ENCODE measurements at places on chromosomes 6 and 20.

GRCh38 chr6:89987140-89987539, 92.9 kb downstream of the GJA10 start:
- DNase-seq, result no peak

DNA sequence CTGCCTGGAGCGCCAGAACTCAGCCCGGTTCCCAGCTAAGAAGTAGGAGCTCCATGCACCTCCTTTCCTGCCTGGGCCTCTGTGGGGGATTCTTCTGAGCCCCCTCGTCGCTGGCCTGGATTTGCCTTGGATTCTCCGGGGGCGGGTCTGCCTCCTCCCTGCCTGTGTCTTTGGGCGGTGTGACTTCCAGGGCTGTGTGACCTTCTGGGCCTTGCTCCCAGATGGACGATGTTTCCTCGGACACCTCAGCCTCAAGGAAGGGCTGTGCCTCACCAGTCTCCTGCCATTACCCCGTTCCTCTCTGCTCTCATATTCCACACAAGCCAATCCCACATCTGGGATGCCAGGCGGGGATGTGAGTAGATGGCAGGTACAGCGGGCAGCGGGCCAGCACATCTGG, 76.8 kb downstream of the ERMARD start:
- DNase-seq, result no peak

GRCh38 chr20:21632031-21632734, 73.3 kb upstream of the PAX1 start:
- DNase-seq, result no peak

GRCh38 chr6:125550892-125551291, 198.5 kb upstream of the HEY2 start:
- no peak for DNase-seq

DNA sequence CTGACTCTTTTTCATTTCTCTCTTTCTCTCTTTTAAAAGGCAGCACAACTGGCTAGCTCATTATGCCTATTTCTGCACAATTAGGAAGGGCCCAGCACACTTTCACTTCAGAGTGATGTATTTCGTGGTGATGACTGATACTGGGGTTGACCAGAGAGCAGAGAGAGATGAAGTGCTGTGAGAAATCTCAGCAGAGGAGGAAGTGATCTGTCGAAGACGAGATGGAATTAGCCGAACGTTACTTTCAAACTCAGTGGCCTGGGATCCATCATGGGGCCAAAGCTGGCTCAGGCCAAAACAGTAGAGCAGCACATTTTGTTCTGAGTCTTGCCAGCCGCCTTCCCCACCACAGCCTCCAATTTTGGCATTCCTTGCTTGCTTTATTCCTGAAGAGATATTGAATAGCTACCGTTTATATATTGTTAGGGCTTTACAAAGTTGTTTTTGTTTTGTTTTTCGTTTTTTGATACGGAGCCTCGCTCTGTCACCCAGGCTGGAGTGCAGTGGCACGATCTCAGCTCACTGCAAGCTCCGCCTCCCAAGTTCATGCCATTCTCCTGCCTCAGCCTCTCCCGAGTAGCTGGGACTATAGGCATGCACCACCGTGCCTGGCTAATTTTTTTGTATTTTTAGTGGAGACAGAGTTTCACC, 213.2 kb upstream of the ECI2 start:
- no peak for DNase-seq

DNA sequence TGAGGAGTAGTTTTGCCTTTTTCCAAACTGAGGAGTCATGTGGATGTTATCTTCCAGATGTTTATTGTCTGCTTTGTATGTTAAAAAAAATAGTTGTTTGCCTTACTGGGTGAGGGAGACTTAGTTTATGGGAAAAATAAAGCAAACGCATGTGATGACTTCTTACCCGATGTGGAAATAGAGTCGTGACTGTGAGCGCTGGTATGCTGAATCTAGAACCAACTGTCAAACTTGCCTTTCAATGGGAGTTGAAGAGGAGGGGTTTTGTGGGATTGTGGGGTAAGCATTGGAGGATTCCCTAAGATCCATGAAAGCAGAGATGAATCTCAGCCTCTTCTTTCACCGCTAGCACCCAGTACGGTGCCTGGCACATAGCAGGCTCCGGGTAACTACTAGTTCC, 5.3 kb downstream of the DCBLD1 start:
- DNase-seq, result no peak

GRCh38 chr6:63997734-63998133, 362.1 kb downstream of the PHF3 start:
- DNase-seq, result no peak

DNA sequence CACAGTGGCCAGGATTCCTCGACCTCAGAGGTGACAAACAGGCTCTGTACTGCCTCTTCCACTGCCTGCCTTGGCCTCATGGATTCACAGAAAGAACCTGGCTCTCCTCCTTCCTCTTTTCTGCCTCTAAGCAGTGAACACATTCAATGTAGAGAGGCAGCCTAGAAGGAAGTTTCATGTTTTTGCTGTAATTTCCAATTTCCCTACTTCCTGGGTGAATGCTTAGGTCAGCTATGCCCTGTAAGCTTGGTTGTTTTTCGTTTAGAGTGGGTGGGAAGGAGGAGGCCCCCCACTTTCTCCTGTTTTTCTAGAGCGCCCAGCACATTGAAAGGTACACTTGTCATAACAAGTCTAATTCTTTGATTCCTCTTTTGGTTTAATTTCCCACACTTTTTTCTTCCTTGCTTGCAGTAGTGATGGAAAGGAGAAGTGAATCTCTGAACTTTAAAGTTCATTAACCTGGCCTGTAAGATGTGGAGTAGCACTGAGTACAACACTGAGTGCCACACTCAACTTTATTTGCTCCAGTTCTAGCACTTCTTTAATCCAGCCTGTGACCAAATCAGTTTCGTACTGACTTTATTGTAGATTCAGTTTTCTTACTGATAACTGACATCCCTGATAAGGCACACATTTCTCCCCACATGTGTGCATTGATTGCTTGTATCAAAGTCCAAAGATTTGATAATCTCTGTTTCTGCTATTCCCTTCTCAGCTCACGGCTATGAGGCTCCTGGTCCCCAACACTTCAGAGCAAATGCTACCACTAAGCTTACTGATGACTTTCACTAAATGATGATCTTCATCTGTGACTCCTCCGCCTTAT, 100.0 kb upstream of the MAN1A1 start:
- no peak for DNase-seq

- no peak for DNase-seq
Measured at GRCh38 chr20:47847884-47848485, 62.7 kb upstream of the SULF2 start.

- no peak for DNase-seq
Measured at GRCh38 chr20:23129266-23129665, 43.1 kb upstream of the CD93 start.

- DNase-seq, result no peak
Measured at GRCh38 chr20:1930165-1930564, 35.0 kb downstream of the SIRPA start.

- no peak for DNase-seq
Measured at GRCh38 chr6:169571123-169571962, 130.5 kb downstream of the WDR27 start.

DNA sequence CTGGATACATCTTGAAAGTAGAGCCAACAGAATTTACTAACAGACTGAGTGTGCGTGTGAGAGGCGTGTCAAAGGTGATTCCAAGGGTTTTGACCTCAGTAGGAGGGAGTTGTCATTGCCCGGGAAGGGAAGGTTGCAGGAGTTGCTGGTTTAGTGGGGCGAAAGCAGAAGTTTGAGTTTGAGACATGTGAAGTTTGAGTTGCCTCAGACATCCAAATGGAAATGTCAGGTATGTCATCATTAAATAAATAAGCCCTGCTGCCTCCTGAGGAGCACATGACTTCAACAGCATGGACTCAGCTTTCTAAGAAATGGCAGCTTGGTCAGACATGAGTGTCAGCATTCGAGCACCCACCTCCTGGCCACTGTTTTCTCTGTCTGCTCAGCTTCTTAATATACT, 26.6 kb upstream of the TGM2 start:
- DNase-seq, result no peak

DNA sequence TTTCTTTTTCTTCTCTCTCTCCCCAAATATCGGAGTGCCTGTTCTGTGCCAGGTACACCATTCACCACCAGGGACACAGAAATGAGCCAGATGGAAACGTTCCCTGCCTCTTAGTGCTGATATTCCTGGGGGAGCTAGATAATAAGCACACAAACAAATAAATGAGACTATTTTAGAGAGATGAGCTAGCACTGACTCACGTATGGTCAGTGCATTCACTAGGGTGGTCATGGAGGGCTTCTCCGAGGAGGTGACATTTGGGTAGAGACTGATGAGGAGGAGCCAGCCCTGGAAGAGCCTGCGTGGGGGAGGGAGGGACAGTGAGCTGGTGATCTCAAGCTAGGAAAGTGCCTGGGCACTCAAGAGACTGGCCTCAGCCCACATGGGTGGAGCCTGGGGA, 252.3 kb upstream of the KCNG1 start:
- no peak for DNase-seq

- no peak for DNase-seq
Measured at GRCh38 chr6:40806256-40806864, 219.2 kb upstream of the LRFN2 start.

GRCh38 chr6:43076464-43077332, 584 bp downstream of the PTK7 start:
- DNase-seq, result peak; percentile 76

DNA sequence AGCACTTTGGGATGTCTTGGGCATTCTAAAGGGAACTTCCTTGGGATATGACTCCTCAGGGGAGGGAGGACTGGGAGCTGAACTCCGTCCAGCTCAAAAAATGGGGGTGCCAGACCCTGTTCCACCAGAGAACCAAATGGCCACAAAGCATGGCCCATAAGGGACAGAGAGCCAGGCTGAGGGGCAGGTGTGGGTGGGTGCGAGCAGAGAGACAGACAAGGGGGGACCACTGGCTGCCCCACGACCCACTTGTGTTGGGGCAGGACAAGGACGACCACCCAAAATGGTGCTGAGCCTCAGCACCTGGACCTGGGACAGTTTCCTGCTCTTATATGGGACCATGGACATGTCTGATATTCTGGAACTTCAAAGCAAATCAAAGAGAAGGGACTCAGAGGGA, 148.2 kb upstream of the MLN start:
- no peak for DNase-seq

GRCh38 chr6:71239694-71240093, 48.9 kb upstream of the OGFRL1 start:
- no peak for DNase-seq

- DNase-seq, result no peak
Measured at GRCh38 chr6:118485601-118486550, 62.2 kb upstream of the PLN start.

DNA sequence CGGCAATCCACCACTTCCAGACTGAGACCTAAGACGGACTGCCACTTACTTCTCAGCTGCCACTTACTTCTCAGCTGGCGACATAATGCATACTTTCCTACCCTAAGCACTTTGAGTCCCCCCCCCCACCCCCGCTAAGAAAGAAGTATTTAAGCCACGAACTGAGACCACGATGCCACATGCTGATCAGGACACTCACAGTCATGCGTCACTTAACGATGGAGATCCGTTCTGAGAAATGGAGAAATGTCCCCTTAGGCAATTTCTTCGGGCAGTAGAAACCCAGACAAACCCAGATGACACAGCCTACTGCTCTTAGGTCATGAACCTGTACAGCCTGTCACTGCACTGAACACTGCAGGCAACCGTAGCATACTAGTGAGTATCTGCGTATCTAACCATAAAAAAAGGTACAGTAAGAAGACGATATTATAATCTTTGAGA, 690 bp downstream of the IFNGR1 start:
- peak; percentile 38 for DNase-seq

DNA sequence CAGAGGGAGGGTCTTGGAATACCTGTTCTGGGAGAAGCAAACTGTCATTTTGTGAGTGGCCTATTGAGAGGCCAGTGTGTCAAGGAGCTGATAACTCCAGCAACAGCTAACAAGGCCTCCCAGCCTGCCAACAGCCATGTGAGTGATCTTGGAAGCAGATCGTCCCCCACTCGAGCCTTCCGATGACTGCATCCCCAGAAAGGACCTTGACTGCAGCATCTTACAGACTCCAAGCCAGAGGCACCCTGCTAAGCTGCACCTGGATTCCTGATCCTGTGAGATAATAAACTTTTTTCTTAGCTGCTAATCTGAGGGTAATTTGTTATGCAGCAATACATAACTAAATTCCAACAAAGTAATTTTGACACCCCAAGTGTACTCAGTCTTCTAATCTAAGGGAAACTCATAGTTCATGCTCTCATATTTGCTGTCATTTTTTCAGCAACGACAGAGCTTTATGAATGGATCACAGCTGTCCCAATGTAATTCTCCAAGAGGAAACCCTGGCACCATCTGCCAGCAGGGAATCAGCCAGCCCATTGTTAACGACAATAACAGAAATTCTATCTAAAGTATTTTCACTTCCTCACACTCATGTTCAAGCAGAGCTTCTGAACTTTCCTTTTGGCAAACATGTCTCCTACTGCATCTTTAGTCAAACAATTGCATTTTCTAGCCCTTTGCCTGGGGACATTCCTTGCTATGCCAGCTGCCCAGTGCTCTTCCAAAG, 470.2 kb upstream of the BTBD3 start:
- no peak for DNase-seq

- no peak for DNase-seq
Measured at GRCh38 chr20:34595377-34596184, 37.1 kb downstream of the MAP1LC3A start.

GRCh38 chr6:34663831-34664255, 32.7 kb downstream of the ILRUN start:
- no peak for DNase-seq

DNA sequence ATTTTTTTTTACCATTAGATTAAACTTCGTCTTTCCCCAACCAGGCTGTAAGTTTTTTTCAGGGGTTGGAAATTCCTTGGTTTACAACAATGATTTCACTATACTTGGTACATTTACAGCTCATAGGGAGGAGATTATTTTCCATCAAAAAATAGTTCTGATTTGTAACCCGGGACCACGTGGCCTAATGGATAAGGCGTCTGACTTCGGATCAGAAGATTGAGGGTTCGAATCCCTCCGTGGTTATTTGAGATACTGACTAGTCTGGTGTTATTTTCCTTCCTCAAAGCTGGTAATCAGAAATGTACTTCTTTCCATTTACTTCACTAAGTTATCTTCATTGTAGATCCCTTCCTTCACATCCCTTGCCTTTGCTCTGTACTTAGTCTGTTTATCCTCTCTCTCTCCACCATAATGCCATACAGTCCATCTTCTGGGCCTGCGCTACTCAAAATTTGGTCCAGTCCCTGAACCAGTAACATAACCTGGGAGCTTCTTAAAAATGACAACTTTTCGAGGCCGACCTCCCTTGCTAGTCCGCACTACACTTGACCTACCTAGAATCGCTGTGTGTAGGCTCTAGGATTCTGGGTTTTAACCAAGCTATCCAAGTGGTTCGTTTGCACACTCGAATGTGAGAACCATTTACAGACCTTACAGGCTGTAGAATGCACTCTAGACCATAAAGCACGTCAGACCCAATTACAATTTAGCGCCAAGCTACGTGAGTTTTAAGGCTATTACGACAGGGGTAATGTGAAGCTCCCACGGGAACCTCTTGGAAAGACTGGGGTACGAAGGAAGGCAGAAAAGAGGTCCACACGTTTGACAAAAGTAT, 42.1 kb upstream of the BTN3A2 start:
- DNase-seq, result peak; percentile 59

GRCh38 chr6:137552809-137553208, 58.6 kb upstream of the OLIG3 start:
- no peak for DNase-seq

- no peak for DNase-seq
Measured at GRCh38 chr6:149560736-149561135, 5.4 kb upstream of the GINM1 start.

GRCh38 chr6:27251606-27252251, 4.2 kb downstream of the PRSS16 start:
- peak; percentile 32 for DNase-seq

GRCh38 chr6:129774697-129775447, 64.9 kb upstream of the ARHGAP18 start:
- peak; percentile 40 for DNase-seq
